ENCODE measurements at places on chromosomes 3 and 15. TPM values are rescaled to one million over a fixed set of nuclear protein-coding genes. Genes with fewer than 3 reads are reported as not detected.

GRCh38 chr15:78828920-78829319, 17.7 kb upstream of the ADAMTS7 start:
- H3K36me3 ChIP-seq = no peaks in the 10 kb centered on the region
- H3K4me3 ChIP-seq = no peak overlapping the region
- H3K27me3 ChIP-seq = no peaks in the 10 kb centered on the region
- no peaks in the 10 kb centered on the region for H3K4me1 ChIP-seq
- no peak overlapping the region for H3K27ac ChIP-seq
- no peak for DNase-seq

DNA sequence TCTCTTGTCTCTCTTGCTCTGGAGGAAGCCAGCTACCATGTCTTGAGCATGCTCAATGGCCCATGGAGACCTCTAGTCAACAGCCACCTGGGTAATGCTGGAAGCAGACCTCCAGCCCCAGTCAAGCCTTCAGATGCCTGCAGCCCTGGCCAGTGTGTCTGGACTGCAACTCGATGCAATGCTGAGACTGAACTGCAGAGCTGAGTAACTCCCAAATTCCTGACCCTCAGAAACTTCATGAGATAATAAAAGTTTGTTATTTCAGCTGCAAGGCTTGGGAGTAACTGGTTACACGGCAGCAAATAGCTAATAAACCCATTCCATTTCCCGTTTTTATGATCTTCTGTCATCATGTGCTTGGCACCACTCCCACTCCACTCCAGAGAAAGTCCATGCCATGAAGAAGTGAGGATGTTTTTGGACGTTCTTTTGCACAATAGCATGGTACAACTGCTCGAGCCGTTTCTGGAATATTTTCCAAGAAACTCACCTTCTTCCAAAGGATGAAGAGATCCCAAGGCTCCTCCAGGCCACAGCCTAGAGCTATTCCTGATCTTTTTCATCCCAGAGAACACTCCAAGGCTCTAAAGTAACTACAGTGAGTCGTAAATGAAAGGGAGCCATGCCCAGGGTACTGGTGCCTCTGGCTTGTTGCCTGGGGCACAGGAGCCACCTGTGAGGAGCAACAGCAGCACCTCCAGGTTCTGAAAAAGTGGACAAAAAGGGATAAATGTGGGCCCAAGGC, 72.0 kb upstream of the KLF13 start:
- DNase-seq = no peak
- H3K4me1 ChIP-seq = no peaks in the 10 kb centered on the region
- no peak overlapping the region for H3K4me3 ChIP-seq
- H3K36me3 ChIP-seq = no peaks in the 10 kb centered on the region
- no peak overlapping the region for H3K27ac ChIP-seq

- H3K27me3 ChIP-seq = peaks cover 33% of the 10 kb centered on the region
- no peak for DNase-seq
- no peak overlapping the region for H3K27ac ChIP-seq
Observed at GRCh38 chr15:45116482-45117307, 2.6 kb downstream of the DUOXA2 start.

DNA sequence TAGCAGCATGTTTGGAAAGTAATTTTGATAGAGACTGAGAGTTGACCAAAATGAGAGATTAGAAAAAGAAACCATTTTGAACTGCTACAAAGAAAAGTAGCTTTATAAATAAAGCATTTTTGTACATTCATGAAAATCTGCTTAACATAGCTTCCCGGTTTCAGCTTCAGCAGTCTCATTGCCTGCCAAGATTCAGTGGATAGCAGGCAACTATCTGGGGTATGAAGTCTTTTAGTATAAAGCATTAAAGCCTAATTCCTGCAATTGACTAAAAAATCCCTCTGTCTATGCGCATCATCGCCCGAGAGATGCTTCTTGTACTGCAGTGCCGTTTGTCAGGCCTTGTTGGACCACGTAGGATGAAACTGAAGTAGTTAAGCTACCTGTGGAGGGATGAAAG, 588.4 kb downstream of the NAALADL2 start:
- no peaks in the 10 kb centered on the region for H3K36me3 ChIP-seq
- DNase-seq = no peak
- no peaks in the 10 kb centered on the region for H3K27me3 ChIP-seq
- H3K4me1 ChIP-seq = no peaks in the 10 kb centered on the region
- H3K27ac ChIP-seq = no peak overlapping the region
- H3K4me3 ChIP-seq = no peak overlapping the region

GRCh38 chr15:40787344-40787841, 17.6 kb downstream of the C15orf62 start:
- H3K4me3 ChIP-seq = no peak overlapping the region
- no peaks in the 10 kb centered on the region for H3K36me3 ChIP-seq
- H3K27ac ChIP-seq = peak overlapping the region; percentile 27
- H3K27me3 ChIP-seq = no peaks in the 10 kb centered on the region

GRCh38 chr15:64530918-64531317, 70.5 kb downstream of the ZNF609 start:
- H3K4me3 ChIP-seq = no peak overlapping the region
- H3K4me1 ChIP-seq = peaks cover 19% of the 10 kb centered on the region
- no peak for DNase-seq

- H3K27me3 ChIP-seq = no peaks in the 10 kb centered on the region
- H3K36me3 ChIP-seq = no peaks in the 10 kb centered on the region
- peaks cover 29% of the 10 kb centered on the region for H3K4me1 ChIP-seq
- H3K27ac ChIP-seq = no peak overlapping the region
Observed at GRCh38 chr3:112644453-112644852, 3.5 kb upstream of the CCDC80 start.

DNA sequence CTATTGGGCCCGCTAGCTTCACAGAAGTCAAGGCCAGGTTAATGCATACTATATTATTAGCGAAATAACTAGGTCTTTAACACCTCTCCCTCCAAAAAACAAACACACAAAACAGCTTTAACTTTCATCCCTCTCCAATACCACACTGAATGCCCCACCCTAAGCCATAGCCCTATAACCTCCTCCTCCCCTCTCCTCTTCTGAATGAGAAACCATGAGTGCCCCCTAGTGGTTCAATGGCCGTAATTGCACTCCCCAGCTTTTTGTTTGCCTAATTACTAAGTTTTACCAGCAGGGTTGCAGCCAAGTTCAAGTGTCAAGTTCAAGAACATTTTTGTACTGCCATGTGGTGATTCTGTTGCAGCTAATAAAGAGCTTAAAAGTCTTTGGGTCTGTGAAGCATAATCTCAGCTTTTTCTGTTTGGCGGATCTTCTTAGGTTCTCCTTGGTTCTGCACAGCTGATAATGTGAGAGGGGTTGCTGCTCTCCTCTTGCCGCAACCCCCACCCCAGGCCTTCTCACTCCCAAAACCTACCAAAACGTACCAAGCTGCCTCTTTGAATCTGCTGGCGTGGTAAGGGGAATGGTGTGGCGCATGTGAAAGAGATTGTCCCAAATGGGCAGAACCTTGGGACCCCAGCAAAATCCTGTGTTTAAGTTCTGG, 57.9 kb downstream of the RPL22L1 start:
- H3K27me3 ChIP-seq = no peaks in the 10 kb centered on the region
- DNase-seq = peak; percentile 86
- no peak overlapping the region for H3K27ac ChIP-seq
- no peaks in the 10 kb centered on the region for H3K36me3 ChIP-seq
- no peak overlapping the region for H3K4me3 ChIP-seq

DNA sequence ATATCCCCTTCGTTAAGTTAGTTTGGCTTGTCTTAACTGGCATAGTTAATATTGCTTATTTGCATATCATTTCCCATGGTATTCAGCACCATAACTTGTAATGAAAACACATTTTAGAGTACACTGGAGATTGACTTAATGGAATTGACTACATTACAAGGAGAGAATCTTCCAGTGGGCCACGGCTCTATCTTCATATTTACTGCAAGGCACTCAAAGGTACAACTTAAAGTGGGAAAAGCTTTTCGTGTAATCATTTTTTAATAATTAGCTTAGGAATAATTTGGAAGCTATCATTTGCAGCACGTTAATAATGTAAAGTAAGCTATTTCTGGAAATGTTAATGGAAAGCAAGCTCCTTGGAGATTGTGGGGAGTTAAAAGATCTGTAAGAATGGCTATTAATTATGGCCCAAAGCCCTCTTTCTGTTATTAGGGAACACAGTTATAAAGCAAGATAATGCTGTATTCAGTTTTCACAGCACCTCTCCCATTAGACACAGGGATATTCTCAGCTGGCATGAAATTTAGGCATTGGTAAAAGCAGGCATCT, 551.5 kb upstream of the RGMA start:
- H3K27me3 ChIP-seq = no peaks in the 10 kb centered on the region
- H3K36me3 ChIP-seq = no peaks in the 10 kb centered on the region
- H3K4me1 ChIP-seq = no peaks in the 10 kb centered on the region
- H3K4me3 ChIP-seq = no peak overlapping the region
- H3K27ac ChIP-seq = no peak overlapping the region

DNA sequence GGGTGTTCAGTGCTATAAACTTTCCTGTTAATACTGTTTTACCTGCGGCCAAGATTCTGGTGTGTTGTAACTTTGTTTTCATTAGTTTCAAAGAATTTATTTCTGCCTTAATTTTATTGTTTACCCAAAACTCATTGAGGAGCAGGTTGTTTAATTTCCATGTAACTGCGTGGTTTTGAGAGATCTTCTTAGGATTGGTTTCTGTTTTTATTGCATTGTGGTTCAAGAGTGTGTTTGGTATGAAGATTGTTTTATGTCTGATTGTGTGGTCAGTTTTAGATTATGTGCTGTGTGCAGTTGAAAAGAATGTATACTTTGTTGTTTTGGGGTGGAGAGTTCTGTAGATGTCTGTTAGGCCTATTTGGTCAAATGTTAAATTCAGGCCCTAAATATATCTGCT, 133.5 kb upstream of the GALNT15 start:
- H3K4me1 ChIP-seq = no peaks in the 10 kb centered on the region
- DNase-seq = no peak
- no peaks in the 10 kb centered on the region for H3K36me3 ChIP-seq
- H3K4me3 ChIP-seq = no peak overlapping the region
- H3K27me3 ChIP-seq = peaks cover 16% of the 10 kb centered on the region

Gene CILP
- 0.04 TPM for total RNA-seq

DNA sequence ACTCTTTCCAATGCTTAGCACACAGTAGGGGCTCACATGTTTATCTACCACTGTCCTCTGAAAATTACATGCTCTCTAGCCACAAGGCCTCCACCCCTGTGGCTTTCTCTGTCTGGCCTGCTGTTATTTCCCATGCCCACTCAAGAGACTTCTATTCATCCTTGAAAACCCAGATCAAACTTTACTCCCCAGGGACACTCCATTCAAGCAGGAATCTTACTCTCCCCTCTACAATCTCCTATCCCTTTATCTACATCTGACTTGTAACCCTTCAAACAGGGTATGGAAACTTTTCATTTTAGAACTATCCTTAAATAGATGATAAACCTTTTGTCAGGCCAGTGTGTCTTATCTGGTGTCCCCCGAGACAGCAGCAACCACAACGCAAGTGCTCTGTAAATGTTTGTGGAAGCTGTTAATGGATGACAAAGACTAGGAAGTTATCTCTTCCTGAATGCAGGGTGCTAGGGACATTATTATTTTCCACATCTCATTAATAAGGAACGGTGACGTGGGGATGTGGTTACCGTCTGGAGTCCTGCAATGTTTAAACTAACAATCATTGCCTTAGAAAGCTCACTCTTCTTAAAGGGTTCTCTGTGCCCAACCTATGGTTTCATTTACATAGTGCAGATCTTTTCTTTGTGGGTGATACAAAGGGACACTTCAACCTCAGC, 322.3 kb downstream of the ARRDC4 start:
- H3K4me1 ChIP-seq = peaks cover 11% of the 10 kb centered on the region
- peak; percentile 90 for DNase-seq
- H3K36me3 ChIP-seq = no peaks in the 10 kb centered on the region
- no peak overlapping the region for H3K27ac ChIP-seq

Gene CDAN1
- 29.5 TPM for total RNA-seq

DNA sequence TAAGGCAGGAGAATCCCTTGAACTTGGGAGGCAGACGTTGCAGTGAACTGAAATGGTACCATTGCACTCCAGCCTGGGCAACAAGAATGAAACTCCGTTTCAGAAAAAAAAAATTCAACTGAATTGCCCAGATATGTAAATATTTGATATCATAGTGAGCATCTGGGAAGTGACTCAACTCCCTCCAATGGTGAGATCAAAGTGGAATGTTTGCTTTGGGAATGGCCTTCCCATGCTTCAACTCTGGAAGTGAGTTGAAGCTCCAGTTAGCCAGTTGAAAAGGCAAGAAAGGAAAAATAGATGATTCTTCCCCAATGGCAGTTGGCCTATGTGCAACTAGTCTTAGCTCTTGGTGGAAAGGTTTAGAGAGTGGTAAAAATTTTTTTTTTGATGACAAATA, 131.6 kb upstream of the CMC1 start:
- H3K4me3 ChIP-seq = no peak overlapping the region
- no peaks in the 10 kb centered on the region for H3K27me3 ChIP-seq
- H3K27ac ChIP-seq = no peak overlapping the region
- H3K4me1 ChIP-seq = no peaks in the 10 kb centered on the region
- no peak for DNase-seq
- H3K36me3 ChIP-seq = no peaks in the 10 kb centered on the region

Gene KCTD6
- 14.3 TPM for total RNA-seq

DNA sequence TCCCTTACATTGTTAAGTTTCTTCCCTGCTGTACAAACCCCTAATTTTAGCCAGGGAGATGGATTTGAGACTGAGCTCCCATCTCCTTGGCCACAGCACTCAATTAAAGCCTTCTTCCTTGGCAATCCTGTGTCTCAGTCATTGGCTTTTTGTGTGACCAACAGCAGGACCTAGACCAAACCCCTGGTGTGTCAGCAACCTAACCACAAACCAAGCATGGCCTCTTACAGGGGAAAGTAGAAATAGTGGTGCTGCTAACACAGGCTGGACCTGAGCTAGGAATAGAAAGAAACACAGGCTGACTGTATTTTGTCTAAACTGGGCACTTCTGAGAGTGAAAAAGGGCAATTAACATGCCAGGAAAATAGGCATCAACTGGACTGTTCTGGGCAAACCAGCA, 37.9 kb downstream of the PPCDC start:
- H3K27me3 ChIP-seq = no peaks in the 10 kb centered on the region
- peaks cover 5% of the 10 kb centered on the region for H3K4me1 ChIP-seq
- H3K4me3 ChIP-seq = no peak overlapping the region
- no peaks in the 10 kb centered on the region for H3K36me3 ChIP-seq
- no peak overlapping the region for H3K27ac ChIP-seq
- no peak for DNase-seq

GRCh38 chr3:115494826-115495225, 128.5 kb upstream of the GAP43 start:
- no peak for DNase-seq
- no peaks in the 10 kb centered on the region for H3K36me3 ChIP-seq
- H3K27ac ChIP-seq = no peak overlapping the region
- peaks cover 12% of the 10 kb centered on the region for H3K4me1 ChIP-seq
- H3K4me3 ChIP-seq = no peak overlapping the region

- no peak for DNase-seq
- no peaks in the 10 kb centered on the region for H3K4me1 ChIP-seq
- no peak overlapping the region for H3K27ac ChIP-seq
- H3K36me3 ChIP-seq = no peaks in the 10 kb centered on the region
Observed at GRCh38 chr3:62672270-62672987, 202.8 kb downstream of the CADPS start.

Gene ITIH1
- total RNA-seq = not detected

Gene FMN1
- total RNA-seq = 0.37 TPM

All from A673 (cell line).